Stimulated activated CD8-positive, alpha-beta memory T cell treated with anti-CD3 and anti-CD28 coated beads, Interleukin-7, amount 100 ng/mL, for 1 hour (primary cell): ENCODE measurements at places on chromosomes 4 and X.

GRCh38 chr4:147768113-147768512 lies 36.2 kb downstream of the ARHGAP10 start:
- no peak for DNase-seq

DNA sequence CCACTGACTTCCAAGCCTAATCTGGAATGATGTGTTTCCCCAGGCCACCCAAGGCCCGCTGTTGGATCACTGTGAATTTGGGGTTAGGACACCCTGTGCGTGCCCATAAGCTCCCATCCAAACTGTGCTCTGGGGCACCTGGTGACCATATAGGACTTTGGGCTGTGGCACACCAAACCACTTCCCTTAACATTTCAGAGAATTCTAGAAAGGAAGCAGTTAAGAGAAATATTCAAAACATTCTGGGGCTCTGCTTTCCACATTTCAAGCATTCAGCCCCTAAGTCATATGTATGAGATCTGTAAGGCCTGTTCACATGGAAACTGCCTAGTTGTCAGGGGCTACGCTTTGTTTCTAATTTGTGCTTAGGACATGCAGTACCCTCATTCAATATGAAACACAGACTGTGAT lies 14.4 kb downstream of the VGLL1 start:
- DNase-seq, result no peak

DNA sequence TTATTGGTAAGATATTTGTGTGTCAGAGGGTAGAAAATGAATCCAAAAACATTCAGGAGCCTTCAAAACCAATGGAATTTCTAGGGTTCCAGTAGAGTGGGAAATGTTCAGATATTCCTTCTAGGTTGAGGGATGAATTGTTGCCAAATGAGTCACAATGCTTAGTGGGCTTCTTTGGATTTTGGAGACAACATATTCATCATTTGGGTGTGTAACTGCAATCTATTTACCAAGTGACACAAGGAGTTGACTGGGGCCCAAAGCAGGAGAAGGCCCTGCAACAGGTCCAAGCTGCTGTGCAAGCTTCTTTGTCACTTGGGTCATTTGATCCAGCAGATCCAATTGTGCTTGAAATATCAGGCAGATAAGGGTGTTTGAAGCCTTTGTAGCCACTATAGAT lies 551.5 kb upstream of the PITX2 start:
- no peak for DNase-seq

DNA sequence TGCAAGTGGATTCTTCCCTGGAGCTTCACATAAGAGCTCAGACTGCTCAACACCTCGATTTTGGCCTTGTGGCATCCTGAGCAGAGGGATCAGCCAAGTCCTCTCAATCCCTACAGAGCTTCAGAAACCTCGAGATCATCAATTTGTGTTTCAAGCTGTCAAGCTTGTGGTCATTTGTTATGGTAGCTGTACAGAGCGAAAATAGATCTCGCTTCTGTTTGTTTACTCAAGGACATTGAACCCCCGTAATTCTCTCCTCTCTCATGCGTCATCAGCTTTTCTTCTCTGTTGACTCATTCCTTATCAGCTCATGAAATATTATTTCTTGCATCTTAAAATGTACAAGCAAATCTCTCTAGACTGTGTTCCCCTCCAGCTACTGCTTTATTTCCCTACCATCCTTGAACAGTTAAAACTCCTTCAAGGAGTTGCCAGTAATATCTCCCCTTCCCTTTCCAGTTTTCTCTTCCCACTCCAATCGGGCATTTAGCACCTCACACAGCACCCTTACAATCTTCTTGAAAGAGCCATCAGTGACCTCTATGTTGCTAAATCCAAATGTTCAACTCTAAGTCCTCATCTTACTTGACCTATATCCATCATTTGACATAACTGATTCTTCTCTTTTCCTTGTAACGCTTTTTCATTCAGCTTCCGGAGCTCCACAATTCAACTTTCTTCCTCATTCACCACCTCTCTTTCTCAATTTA lies 106.2 kb upstream of the FAT1 start:
- DNase-seq, result no peak

GRCh38 chrX:109187473-109188168 lies 294.3 kb downstream of the GUCY2F start:
- DNase-seq, result no peak
